ENCODE measurements at places on chromosomes 7 and 10. TPM values are rescaled to one million over a fixed set of nuclear protein-coding genes. Genes with fewer than 3 reads are reported as not detected.

KIAA1549 gene
- 1.6 TPM for total RNA-seq

TSPAN12 gene
- 51.7 TPM for total RNA-seq

VIPR2 gene
- total RNA-seq: 30.6 TPM

HMX3 gene
- total RNA-seq: not detected

COPG2 gene
- 27.2 TPM for total RNA-seq

SPDYE11 gene
- total RNA-seq: not detected

ADAM22 gene
- total RNA-seq: 3.4 TPM

GNAT3 gene
- not detected for total RNA-seq

- no peak for DNase-seq
Measured at GRCh38 chr7:24580283-24580946, 7.2 kb downstream of the PALS2 start.

DNA sequence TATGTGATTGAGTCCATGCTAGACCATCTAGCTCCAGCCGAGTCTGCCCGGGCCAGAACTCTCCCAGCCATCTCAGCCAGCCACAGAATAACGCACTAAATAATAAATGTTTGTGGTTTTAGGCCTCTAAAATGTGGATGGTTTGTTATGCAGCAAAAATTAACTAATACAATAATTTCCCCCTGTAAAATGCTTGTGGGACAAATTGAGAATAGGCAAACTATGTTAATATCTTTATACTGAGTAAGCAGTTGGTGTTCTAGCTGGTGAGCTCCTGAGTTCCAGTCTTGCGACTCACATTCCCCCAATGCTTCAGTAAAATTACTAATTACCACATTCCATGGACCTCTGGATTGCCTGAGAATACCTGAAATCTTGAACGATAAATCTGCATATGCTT, 316.8 kb upstream of the NFE2L3 start:
- no peak for DNase-seq

DNA sequence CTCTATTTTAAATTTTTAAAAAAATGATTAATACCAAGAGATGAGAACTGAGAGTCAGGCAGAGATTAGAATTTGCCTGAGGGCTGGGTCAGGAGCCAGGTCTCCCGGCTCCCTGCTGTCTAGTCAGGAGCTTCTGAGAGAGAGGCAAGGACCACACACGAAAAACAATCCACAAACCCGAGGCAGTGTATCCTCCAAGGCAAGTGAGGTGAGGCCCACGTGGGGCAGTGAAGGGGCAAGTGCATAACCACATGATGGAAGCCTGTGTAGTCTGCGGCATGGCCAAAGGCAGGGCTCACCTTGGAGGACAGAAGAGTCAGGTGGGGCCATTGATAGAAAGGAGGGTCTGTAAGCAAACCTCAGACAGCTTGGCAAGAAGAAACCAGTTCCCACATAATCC, 541.2 kb upstream of the FOXK1 start:
- DNase-seq: no peak

DNA sequence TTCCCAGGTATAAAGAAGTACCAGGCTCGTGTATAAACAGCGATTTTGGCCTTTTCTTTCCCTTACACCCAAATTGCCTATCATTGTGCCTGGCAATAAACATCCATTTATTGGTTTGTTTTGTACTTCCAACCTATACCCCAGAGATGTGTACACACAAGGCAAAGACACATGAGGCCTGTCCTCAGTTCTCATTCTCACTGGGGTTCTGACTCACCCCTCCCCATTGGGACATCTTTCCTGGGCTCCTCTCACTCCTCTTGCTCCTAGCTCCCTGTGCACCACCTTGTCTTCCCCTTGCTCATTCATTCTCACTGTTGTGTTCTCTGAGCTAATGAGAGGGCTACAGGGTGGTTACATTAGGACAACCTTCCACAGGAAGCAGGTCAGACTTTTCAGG, 240.7 kb downstream of the ANK3 start:
- no peak for DNase-seq

GRCh38 chr7:7505915-7506314, 29.8 kb downstream of the COL28A1 start:
- DNase-seq: no peak

GRCh38 chr10:5719546-5719945, 34.9 kb downstream of the TASOR2 start:
- DNase-seq: no peak

GRCh38 chr7:24572393-24572996, 757 bp upstream of the PALS2 start:
- DNase-seq: peak; percentile 5

- no peak for DNase-seq
Measured at GRCh38 chr10:80122746-80123145, 9.8 kb upstream of the PLAC9 start.

GRCh38 chr7:6286486-6286885, 14.1 kb upstream of the CYTH3 start:
- DNase-seq: no peak

DNA sequence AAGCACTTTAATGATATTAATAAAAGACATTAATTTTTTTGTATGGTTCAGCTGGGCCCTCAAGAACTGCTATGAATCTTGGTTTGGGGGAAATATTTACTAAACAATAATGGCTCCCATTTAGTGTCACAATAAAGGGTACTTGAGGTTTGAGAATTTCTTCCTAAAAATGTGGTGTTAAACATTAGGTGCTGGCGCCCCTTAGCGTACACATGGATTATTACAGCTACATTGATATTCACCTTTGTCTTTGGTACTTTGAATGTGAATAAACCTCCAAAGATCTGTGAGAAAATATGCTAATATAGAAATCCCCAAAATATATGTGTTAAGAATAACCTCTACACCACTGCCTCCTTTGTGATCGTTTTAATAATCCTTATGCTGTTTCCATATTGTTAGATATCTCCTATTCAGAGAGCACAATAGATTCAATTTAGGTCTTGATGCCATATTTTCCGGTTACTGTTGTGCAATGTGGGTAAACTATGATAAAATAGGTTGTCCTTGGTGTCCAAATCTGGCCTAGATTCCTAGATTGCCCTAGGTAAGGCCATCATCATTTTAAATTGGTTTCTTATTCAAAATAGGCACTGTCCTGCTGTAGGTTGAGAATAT, 161.8 kb upstream of the CACNA2D1 start:
- peak; percentile 8 for DNase-seq

- DNase-seq: no peak
Measured at GRCh38 chr10:44399659-44400451, 15.0 kb upstream of the CXCL12 start.

DNA sequence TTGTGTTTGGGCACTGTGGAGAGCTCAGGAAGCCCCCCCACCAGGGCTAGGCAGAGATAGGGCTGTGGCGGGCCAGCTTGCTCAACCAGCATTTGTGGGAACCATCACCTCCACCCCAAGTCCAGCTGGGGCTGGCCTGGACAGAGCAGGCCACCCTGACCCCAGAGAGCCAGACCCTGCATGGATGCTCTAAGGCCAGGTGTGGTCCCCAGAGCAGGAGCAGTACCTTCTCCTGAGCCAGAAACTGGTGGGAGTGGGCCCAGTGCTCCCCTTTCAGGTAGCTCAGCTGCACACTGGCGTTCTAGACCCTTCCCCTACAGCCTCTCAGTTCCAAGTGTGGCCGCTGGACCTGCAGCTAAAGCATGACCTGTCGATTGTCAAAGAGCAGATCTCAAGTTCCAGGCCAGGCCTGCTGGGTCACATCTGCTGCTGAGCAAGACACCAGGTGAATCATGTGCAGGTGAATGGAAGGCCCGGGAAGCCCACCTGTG, 57.2 kb downstream of the RASGEF1A start:
- DNase-seq: no peak

All from heart right ventricle (tissue), 16 donors.